Gastrocnemius medialis (tissue), 4 donors: ENCODE measurements at places on chromosomes 2 and 18. TPM values are rescaled to one million over a fixed set of nuclear protein-coding genes. Genes with fewer than 3 reads are reported as not detected.
A peak's percentile ranks its signal among the peaks of the same experiment; 100 is the strongest.

The MYCN gene
- total RNA-seq, result 0.25 TPM

DNA sequence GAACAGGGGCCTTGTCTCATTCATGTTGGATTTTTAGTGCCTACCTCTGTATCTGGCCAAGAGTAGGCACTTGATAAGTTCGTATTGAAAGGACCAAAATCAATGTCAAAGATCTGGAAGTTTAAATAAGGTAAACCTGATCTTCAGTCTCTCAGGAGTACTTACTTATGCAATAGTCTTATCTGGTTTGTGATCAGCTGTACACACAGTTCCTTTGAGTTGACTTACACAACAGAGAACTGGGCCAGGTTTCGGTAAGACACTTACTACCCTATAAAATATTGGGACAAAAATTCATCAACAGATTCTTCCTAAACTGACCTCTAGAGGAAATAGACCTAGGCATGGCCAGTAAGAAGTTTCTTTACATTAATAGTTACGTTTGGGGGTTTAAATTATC lies 113.6 kb upstream of the NXPH2 start:
- DNase-seq, result no peak

DNA sequence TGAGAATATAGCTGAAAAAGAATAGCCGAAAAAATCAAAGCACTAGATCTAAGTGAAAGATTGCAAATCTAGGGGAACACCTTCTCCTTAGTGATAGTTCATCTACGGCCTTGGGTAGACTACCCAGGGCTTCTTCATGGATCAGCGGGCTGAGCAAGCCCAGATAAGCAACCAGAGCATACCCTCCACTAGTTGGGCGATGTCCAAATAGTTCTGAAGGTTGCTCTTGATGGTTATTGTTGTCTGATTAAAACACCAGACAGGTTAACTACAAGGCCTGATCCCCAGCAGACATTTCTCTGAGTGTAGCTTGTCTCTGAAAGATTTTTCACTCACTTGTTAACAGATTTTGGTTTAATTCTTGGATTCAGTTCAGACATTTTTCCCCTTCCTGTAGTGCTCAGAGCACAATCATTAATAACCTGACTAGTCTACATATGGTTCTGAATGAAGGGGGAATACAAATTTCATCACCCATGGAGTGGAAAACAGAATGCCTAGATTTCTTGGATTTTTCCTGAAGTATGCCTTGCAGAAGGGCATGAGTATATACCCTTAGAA lies 99.6 kb downstream of the BABAM2 start:
- DNase-seq, result no peak

The POLE4 gene
- total RNA-seq, result 27.8 TPM

The CFAP65 gene
- total RNA-seq, result 0.09 TPM

The RETREG2 gene
- total RNA-seq, result 57.2 TPM

- DNase-seq, result no peak
Observed at GRCh38 chr2:20304411-20304810, 46.2 kb downstream of the PUM2 start.

DNA sequence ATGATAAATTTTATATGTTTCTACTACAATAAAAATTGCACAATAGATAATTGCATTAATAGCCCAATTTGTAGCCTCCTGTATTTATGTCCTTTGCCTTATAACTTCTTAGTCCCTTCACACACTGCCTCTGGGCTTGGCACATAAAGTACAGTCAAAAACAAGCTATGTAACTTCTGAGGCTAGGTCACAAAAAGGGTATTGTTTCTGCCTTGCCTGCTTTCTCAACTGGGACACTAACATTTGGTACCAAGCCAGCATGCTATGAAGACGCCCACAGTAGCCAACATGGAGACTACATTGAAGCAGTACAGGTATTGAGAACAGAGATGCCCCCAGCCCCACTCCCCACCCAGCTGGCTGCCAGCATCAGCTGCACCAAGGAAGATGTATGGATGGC lies 5.4 kb upstream of the SLC3A1 start:
- no peak for DNase-seq

DNA sequence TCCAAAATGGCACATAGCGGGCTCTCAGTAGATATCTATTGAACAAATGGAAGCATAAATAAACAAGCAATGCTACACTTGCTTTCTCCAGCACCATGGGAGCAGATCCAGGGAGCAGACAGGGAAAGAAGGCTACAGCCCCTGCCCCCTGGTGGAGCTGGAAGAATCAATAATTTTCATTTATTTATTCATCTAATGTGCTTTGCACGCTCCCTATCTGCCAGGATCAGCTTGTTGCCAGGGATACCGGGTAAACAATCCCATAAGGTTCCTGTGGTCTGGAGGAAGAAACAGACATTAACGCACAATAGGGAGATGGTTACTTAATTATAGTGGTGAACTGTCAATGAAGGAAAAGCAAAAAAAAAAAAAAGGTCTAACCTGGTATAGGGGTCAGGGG lies 40.1 kb upstream of the CLASP1 start:
- no peak for DNase-seq

- DNase-seq, result no peak
Observed at GRCh38 chr2:159851941-159852340, 53.9 kb upstream of the CD302 start.

DNA sequence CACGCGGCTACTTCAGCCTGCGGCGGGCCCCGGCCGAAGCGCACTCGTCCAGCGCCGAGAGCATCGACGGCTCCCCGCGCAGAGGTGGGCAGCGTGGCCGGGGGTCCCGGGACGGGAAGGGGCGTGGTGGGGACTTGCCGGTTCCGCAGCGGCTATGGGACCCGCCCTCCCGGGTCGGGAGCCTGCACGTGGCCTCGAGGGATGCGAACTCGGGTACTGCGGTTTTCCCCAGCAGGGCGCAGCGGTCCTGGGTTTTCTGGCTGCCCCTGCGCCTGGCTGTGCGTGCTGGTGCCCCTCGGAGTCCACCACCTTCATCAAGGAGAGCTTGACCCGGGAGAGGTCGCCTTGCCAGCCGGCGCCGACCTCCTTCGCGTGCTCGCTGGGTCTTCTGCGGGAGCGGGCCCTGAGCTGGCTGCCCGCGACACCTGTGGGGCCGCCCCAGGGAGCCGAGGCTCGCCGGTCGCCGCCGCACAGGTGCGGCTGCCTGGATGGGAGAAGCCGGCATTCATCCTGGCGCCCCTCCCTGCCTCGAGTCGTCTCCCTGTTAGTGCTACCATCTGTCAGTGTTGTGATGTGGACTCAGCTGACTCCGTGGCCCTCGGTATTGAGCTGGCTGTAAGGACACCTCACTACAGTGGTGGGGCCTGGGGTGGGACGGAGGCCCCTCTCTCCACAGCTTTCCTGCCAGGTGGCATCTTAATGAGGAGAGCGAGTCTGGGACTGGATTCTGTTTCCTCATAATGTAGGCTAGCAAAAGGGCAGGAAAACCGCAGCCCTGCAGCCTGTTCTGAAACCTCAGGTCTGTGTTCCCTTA lies 177.3 kb downstream of the AGAP1 start:
- no peak for DNase-seq

The TXNDC2 gene
- total RNA-seq, result not detected

DNA sequence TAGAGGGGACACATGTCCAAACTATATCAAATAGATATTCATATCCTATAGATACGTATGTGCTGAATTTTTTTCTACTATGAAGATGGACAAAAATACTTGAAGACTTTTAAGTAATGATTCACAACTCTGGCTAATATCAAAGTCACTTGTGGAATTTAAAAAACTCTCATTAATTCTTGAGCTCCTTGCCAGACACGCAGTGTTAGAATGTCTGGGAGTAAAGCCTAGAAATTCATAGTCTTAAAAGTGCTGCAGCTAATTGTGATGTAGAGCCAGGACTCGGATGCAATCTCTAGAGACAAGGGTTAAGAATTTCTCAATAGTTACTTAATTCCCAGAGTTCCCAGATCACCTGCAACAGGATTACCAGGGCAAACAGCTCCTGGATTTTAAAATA lies 107.4 kb downstream of the ARL6IP6 start:
- no peak for DNase-seq

DNA sequence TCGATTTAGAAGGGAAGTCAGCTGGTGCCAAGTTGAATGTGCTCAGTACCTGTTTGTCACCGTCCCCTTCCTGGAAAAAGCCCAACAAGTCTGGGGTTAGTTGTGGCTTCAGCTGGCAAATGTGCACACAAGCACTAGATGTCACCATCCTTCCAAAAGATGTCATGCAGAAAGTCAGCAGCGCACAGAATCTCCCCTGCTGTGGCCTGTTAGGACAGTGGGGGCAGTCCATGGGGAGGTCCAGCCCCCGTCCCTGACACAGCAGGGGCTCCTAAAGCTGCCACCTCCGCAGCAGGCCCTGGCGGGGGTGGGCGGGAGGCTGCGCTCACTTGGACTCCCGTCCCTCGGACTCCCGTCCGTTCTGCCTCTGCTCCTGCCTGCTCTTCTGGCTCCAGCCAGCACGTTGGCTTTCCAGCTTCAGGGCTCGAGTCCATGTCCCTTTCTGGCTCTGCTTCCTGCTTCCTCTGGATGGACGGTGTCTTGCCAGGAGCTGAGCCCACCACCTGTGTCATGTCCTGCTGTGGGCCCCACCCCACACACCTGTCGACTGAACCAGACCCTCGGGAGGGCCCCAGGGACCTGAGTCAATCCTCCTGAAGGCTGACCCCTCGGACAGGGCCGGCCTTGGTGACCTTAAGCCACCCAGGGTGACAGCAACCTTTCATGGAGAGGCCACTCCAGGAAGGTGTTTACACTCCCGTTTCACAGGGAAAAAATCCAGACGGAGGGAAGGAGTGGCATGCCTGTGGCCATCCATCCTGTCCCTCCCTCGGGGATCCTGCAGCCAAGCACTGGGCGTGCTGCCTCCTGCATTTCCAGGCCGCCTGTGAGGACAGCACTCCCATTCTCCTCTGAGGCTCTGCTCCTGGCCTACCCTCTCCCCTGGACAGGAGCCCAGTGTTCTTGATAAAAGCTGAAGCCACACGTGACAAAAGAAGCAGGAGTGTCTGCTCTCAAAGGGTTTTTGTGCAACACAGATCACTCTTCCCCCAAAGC lies 8.5 kb downstream of the RAB17 start:
- peak; percentile 54 for DNase-seq

The CYB5A gene
- total RNA-seq, result 29.4 TPM

The SNORC gene
- total RNA-seq, result 0.12 TPM

DNA sequence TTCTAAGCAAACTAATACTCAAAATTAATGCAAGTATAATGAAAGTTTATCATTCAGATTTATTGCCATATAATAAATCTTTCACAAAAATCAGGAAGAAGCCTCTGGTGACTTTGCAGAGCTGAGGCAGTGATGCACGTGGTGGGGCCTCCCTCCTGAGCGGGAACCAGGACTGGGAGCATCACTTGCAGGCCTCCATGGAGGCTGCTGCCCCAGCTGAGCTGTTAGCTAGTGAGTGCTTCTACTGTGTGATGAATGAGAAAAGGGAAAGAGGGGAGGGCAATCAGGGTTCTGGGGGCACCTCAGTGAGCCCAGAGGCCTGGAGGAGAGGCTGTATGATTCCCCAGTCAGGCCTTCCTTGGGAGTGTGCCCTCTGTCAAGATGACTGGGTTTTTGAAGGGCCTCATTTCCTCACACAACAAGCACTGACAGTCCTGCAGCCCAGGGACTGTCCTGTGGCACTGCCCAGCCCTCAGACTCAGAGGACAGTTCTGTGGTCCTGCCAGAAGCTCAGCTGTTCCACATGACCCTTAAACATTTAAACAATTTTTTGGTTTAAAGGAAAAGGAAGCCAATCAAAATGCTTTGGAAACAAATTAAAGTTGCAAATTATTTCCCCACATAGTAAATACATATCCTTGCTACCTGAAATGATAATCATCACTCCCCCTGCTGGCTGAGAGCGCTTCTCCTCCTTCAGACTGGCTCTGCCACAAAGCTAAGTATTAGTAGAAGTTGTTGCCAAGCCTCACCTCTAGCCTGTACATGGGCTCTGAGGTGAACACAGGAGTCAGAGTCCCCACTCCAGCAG lies 90.9 kb upstream of the SMAD7 start:
- peak; percentile 38 for DNase-seq

DNA sequence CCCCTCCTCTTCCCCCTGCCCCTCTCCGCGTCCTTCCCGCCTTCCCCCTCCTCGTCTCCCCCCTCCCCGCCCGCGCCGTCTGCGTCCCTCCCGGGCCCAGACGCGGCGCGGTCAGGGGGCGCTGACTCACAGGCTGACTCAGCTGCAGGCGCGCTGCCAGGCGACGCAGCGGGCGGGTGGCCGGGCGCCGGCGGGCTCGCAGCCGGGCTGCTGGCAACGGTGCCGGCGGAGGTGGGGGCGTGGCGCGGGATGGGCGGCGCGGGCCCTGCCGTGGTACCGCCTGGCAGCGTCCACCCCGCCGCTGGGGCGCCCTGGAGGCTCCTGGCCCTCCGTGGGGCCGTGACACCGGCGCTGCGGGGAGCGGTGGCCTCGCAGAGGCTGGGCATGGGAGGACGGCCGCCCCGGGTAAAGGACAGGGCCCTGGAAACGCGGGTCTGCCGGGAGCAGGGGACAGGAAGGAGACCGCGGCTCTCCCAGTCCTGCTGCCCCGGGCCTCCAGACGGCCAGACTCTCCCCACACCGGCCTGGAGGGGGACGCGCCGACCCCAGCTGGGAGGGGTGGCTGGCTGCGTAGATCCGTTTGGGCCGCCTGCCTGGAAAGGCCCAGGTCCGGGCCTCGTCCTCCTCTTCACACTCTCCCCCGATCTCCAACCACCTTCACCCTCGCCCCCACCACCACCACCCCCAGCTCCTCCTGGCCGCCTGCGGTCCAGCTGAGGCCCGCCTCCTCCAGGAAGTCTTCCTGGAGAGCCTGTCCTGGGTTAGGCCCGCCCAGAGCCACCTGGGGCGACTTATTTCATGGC lies 10.0 kb upstream of the PROC start:
- peak; percentile 90 for DNase-seq

DNA sequence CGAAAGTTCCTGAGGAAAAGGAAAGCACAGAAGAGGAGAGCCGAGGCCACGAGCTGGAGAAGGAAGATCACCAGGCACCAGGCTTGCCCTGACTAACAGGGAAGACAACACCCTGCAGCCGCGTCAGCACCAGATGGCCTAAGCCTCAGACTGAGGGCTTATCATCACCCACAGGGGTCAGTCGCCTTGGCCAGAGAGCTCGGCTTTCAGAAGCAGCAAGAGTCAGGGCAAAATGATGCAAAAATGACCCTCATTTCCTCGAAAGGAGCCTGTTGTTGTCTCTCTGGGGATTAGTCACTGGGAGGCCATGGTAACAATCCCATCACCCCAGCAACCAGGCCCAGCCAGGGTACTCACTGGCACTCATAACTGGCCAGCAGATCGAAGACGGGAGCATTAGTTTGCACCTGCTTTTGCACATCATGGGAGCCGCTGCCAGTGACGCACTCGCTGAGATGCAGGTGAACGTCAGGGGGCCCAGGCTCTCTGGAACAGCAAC lies 42.7 kb upstream of the ZFP36L2 start:
- DNase-seq, result peak; percentile 92

DNA sequence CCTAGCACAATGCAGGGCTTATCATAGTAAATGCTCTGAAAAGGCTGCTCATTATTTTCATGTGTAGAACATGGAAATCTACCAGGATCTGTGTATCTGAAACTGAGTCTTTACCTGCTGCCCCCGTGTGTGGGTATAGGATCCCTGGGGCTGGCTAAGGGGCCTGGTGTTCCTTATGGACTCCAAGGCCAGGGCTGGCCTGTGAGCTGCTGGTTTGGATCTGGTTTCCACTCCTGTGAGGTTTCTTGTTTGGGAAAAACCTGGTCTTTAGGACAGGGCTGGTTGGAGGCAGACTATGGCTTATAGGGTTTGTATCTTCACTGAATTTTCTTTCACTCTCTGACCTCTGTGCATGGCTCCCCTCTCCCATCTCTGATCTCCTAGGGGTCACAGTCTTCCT lies 80.8 kb downstream of the DYSF start:
- DNase-seq, result peak; percentile 5

The SATB2 gene
- total RNA-seq, result 2.0 TPM

- DNase-seq, result no peak
Observed at GRCh38 chr2:20076757-20077156, 25.3 kb upstream of the LAPTM4A start.

GRCh38 chr2:143575340-143575739 lies 446.1 kb downstream of the ARHGAP15 start:
- DNase-seq, result no peak

GRCh38 chr2:239692362-239692851 lies 291.6 kb upstream of the HDAC4 start:
- DNase-seq, result peak; percentile 95
